ENCODE measurements at places on chromosomes 4 and X.

DNA sequence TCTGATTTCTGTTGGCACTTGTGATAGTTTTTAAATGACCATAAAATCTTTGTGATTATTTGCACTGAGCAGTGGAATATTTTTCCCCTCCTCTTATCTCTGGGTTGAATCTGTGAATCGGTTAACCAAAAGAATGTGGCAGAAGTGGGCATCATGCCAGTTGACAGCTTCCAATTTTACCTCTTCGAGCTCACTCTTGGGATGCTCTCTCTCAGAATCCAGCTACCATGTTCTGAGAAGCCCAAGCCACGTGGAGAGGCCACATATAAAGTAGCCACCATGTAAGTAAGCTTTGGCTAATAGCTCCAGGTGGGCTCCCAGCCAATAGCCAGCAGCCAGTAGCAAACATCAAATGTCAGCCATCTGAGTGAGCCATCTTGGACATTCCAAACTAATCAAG, 12.9 kb upstream of the WDR19 start:
- DNase-seq, result no peak

DNA sequence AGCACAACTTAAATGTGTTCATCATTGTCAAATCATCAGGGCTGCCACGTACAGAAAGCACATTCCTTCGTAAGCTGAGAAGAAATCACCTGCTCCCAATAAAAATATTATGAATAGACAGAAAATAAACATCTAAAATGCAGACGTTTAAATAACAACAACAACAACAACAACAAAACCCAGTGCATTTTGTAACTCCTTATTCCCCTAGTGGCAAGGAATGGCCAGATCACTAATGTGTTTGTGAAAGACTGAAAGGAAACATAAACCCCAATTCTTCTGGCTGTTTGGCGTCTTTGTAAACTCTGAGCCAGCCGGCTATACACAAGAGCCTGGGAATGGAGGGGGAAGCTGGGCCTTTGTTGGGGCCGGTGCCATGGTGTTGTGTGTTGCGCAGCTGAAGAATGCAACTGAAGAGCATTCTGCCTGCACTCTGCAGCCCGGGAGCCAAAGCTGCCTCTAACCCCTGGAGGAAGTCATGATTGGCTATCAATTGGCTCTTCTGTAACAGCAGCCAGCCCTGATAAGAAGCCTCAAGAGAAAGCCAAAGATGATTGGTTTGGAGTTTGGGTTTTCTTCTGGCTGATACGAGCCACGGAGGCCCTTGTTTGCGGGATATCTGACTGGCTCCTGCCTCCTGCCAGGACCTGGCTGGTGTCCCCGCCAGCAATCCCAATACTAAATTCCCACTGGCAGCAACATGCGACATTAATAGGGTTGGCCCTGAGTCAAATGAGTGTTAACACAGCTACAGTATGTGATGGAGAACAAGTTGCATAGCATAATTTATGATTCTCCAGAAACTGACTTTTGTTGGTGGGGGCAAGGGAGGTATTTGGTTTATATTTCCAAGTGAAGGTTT, 89.7 kb upstream of the TFDP3 start:
- DNase-seq, result no peak

GRCh38 chr4:170111085-170111484, 21.3 kb upstream of the AADAT start:
- no peak for DNase-seq

GRCh38 chr4:156158747-156159146, 205.1 kb upstream of the CTSO start:
- no peak for DNase-seq

DNA sequence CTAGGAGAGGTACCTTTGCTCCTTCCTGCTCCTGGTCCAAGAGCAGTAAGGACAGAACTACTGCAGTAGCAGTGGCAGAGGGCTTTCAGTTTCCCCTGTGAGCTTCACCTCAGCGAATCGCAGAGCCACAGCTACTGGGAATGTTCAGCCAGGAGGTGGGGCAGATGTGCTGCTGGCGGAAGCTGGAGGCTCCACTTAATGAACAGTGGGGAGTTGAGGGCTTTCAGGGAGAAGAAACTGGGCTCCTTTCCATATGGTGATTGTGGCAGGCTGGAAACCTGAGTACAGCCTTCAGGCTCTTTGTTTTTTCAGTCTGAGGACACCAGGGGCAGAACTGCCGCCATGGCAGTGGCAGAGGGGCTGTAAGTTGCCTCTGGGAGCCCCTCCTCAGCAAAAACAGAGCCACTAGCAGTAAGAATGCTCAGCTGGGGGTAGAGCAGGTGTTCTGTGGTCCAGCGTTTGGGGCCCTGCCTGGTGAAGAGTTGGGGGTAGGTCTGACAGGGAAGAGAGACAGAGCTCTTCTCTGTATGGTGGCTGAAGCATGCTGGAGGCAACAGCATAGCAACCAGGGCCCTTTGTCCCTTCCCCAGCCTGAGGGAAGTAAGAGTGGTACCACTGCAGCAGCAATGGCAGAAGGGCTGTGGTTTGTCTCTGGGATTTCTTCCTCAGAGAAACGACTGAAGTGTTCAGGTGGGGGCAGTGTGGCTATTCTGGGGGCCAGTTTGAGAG, 106.0 kb upstream of the GRXCR1 start:
- DNase-seq, result no peak

- no peak for DNase-seq
Observed at GRCh38 chr4:75003979-75004378, 71.1 kb downstream of the PARM1 start.

DNA sequence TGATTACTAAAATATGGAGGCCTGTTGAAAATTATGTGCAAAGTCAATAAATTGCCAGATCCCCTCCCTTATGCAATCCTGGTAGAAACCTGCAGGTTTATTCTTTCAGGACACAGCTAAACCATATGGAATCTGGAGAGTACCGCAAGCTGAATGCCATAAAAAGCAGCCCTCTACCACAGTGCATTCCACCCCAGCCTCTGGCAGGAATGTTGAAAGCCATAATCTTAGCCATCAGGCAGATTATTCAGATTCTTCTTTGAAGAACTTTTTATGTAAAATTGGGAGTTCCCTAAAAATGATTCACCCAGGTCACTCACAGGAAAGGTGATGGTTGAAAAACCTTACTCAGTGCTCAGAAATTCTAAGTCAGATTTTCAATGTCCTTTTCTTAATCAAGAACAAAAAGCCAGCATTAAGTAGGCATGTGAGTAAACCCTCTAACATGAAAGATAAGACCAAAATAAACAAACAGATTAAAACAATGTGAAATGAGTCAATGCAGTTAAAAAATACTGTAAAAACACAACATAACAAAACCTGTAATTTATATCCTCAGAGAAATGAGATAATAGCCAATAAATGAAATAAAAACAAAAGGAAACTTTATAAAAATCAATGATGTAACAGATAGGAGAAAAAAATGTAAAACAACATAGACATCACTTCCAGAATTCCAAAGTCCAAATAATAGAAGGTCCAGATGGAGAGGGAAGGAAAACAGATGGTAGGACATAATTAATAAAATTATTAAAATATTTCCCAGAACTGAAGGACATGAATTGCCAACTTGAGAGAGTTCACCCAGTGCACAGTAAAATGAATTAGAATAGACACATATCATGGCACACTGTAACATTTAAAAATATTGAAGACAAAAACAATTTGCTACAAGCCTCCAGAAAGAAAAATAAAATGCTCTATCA, 226.9 kb downstream of the FSTL5 start:
- DNase-seq, result no peak

- no peak for DNase-seq
Observed at GRCh38 chr4:143654571-143654970, 45.9 kb downstream of the FREM3 start.

- no peak for DNase-seq
Observed at GRCh38 chr4:167238226-167238625, 3.9 kb upstream of the SPOCK3 start.

DNA sequence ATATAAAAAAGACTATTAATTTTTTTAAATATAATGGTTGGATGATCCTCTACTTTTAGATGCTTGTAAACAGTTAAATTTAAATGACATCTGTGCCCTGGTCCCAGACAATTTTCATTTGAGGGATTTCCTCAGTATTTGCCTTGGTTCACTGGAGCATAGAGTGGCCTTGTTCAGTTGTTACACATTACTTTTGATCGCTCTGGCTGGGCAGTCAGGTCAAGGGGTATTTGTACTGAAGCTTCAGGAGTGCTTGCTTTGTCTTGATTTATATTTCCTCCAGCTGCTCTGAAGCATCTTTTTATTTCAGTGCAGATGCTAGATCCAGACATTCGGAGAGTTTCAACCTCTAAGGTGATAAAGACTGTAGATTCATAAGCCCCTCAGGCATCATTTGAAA, 50.0 kb downstream of the COMMD8 start:
- DNase-seq, result no peak

DNA sequence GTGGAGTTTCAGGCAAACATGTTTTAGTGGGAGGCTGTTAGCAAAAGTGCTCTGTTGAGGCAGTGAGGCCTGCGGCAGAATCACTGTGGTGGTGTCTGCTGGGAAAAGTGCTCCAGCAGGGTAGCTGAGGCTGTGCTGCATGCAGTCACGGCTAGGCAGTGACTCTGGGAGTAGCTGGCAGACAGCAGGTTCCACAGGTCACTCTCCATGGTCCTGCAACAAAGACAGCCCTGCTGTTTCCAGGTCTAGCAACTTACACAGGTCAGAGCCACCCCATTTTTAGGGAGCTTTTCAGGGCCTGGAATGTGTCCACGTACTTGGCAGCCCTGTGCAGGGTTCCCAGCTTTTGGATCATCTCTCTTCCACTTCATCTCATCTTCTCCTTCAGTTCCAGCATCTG, 184.3 kb downstream of the NAA11 start:
- DNase-seq, result no peak

DNA sequence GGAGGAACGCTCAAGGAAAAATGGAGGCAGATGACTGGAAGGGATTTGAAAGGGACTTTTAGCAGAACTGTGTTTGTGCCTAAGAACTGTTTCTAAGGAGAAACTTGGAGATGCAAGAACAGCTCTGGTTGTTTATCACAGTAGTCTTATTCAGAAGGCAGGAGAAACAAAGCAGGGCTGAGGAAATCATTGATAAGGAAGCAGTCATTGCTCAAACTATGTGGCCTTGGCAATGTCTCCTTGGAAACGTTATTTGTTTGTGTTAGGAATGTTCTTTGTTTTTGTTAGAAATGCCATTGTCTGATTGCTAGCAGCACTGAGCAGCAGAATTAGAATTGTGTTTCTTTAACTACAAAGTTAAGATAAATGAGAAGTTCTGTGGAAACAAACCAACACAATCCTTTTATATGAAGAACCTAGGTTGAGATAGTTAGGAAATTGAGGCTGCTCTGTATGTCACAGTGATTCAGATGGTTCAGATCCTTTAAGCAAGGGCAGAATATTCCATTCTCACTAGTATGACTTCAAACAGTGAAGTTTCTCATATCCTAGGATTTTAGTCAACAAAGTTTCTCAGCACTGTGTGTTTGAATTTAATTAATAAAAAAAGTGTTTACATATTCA, 1191.3 kb upstream of the IGFBP7 start:
- DNase-seq, result no peak

DNA sequence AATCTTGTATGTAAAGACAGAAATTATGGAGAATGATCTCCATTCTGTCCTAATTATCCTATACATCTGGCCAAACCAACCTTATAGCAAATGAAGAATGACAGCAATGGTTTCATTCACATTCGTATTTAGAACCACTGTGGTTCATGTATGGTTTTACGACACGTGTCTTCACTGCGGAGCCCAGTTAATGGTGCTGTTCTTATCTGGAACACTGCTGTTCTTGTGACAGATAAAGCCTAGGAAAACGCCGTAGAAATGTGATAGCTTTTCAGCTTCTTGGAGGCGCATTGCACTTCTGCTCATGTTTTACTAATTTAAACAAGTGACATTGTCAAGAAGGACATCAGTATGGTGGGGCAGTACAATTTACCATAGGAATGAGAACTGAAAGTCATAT, 2266.4 kb upstream of the TENM3 start:
- no peak for DNase-seq

Data from activated T-helper 9 cell treated with anti-CD3 and anti-CD28 coated beads, Interleukin-2, amount 50 U/mL, for 16 hours (primary cell).